ENCODE measurements at places on chromosomes 2 and 18.

- DNase-seq = no peak
Measured at GRCh38 chr2:54750040-54750439, 26.6 kb downstream of the EML6 start.

GRCh38 chr18:61827591-61827990 lies 65.2 kb downstream of the RNF152 start:
- DNase-seq = no peak

GRCh38 chr2:13666582-13667414 lies 950.1 kb downstream of the TRIB2 start:
- DNase-seq = no peak

DNA sequence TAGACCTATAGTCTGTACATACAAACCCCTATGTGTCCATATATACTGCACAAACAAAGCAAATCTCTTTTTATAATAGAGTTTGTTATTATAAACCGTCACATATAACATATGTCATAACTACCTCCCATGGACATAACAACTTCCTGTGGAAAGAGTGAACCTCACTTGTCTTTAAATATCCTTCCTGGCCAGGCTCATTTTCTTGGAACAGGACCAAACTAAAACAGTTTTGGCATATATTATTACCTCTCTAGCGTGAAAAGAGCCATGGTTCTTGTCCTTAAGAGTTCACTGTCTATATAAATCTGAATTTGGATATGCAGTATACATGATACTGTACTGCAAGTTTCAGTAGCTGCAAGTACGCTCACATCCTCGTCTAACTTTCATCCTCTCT lies 28.3 kb upstream of the DNAJC27 start:
- no peak for DNase-seq

All from stimulated activated naive CD4-positive, alpha-beta T cell treated with Interleukin-2 at 50 U/mL for 16 hours (primary cell).